ENCODE measurements at places on chromosomes 16 and 17.

DNA sequence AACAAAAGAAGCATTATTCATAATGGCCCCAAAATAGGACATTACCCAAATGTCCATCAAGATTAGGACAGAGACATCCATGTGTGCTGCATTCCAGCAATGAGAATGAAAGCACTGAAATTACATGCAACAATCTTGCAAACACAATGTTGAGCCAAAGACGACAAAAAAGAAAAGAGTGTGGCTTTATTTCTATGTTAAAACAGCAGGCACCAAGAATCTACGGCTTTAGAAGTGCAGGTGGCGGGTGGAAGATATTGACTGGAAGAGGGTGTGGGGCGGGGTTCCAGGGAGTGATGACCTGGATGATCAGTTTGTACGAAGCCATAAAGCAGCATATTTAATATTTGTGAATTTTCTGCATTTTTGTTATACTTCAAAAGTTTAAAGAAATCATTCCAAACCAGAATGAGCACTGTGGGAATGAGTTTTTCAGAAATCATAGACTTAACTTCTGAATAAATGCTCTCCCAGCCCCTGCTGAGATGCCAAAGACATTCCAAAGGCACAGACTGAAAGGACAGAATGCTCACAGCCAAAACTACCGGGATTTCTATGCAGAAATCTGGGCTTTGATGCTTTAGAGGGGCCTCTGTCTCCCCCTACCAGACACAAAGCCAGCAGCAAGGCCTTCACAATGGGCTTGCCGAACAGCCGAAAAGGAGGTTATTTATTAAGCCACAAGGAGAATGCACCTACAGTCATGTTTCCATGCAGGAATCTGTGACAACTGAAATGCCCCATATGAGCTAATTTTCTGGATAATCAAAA is 361.6 kb downstream of the GRIN2A start:
- DNase-seq, result no peak

GRCh38 chr16:58499092-58499511 is 841 bp upstream of the NDRG4 start:
- DNase-seq, result no peak

- DNase-seq, result no peak
Measured at GRCh38 chr16:24255456-24256371, at the start of gene CACNG3. CACNG3 (plus strand) TSS chr16:24256335; CDS start chr16:24256755, 420 bp downstream.

- DNase-seq, result no peak
Measured at GRCh38 chr17:2949469-2950044, 113.8 kb downstream of the OR1D5 start.

DNA sequence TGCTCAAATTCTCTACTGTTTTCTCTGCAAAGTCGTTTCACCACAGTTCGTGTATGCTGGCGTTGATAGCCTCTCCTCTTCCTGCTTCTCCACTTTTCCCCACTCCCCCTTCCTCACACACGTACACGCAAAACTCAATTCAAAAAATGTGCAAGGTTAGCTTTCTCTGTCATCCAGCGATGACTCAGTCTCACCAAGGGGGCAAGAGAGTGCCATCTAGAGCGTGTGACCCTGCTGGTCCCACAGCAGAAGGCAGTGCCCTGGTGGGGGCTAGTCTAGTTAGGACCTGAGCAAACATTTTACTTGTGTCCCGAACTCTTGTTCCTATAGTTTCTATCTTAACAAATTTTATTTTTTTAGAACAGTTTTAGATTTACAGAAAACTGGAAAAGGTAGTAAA is 121.2 kb upstream of the CHMP6 start:
- DNase-seq, result no peak

DNA sequence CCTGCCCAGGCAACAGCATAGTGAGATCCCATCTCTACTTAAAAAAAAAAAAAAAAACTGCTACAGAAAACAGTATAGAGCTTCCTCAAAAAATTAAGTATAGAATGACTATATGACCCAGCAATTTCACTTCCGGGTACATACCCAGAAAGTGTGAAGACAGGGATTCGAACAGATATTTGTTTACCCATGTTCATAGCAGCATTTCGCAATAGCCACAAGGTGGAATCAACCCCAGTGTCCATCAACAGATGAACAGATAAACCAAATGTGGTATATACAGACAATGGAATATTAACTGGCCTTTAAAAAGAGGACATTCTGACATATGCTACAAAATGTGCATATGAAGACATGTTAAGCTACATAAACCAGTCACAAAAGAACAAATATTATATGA is 95.5 kb downstream of the CHD9NB start:
- no peak for DNase-seq

DNA sequence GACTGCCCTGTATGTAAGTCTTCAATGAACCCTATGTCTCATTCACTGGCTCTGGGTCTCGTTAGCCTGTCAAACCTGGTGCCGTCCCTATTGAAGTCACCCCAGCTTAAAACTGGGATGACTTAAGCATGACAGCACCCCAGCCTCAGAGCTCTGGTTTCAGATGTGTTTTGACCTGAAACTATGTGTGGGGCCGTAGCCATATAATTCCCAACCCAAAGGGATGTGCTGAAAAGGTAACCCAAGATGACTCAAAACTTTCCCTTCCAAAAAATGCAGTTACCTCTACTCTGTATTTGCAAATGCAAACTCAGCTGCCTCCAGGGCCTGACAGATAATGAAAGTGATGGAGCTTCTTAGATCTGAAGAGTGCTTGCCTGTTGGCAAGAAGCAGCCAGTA is 478.3 kb upstream of the ERCC4 start:
- DNase-seq, result no peak

- no peak for DNase-seq
Measured at GRCh38 chr17:79019632-79020584, 4.1 kb upstream of the C1QTNF1 start.

DNA sequence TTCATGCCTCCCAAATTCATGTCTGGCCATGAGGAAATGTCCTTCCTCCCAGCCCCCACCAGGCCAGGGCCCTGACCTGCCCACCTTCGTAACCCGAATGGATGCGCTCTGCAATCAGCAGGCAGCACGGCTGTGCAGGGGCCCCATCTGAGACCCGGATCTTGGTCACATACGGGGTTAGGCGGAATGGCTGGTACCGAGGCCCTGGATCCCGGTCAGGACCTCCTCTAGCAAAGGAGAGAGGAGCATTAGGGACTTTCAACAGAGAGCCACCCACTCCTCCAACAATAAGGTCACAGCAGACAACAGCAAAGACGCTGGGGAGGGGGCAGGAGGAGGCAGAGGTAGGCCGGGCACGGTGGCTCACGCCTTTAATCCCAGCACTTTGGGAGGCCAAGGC is 3.6 kb downstream of the PER1 start:
- DNase-seq, result no peak

- no peak for DNase-seq
Measured at GRCh38 chr17:3693829-3694231, 2.1 kb downstream of the P2RX5 start.

DNA sequence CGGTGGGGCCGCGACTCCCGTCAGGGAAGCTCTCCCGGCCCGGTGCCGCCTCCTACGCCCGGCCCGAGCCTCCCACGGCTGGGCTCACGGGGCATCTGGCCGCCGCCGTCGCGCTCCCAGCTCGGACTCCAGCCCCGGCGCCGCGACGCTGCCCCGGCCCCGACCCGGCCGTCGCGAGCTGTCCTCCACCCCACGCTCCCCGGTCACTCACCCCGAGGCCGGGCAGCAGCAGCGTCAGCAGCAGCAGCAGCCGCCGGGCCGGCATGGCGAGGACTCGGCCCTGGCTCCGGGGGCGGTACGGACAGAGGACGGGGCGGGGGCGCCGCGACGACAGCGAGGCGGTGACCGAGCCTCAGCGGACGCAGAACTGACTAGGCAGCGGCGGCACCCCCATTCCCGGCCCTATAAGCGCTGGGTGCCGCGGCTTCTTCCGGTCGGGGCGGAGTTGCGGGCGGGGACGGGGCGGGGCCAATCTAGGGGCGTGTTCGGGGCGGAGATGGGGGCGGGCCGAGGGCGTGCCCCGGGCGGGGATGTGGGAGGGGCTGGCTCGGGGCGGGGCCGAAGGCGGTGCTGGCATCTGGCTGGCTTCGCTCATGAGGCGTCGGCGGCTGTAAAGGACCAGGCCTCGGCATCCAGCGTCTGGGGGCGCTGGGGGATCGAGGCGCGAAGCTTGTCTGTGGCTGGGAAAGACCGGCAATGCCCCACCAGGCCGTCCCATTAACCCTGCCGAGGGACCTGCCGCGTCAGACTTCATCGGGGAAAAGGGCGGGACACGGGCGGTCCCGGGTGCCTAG is at the start of gene ERN1:
ERN1 (minus strand) TSS at position 380 of the 794 bp plus-strand sequence; CDS start at position 265, 115 bp downstream.
- DNase-seq, result peak; percentile 55

GRCh38 chr17:7972131-7972785 is 30.2 kb upstream of the GUCY2D start:
- DNase-seq, result no peak

DNA sequence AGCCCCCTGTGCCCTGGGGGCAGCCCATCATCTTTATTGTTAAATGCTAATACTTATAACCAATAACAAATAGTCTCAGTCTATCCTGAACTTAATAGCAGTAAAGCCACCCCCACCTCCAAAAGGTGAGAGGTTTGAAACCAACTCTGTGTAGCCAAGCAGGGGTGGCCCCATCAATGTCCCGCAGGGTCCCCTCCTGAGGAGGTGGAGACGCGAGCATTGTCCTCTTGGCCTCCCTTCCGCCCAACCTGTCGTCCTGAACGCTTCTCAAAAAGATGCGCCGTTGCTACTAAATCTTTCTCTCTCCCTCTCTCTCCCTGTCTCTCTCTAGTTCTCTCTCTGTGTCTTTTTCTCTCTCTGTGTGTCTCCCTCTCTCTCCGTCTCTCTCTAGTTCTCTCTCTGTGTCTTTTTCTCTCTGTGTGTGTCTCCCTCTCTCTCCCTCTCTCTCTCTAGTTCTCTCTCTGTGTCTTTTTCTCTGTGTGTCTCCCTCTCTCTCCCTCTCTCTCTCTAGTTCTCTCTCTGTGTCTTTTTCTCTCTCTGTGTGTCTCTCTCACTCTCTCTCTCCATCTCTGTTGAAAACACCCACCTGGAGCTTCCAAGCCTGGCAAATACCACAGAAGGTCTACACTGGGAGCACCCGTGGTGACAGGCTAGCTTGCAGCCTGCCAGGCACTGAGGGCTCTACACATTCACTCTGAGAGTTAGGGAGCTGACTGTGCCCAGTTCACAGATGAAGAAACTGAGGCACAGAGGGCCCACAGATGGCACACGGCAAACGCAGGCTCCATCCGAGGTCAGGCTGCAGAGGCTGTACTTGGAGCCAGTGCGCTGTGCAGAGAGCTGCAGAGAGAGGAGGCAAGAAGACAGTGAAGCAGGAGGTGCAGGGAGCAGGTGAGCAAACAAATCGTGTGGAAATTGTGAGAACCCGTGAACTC is 185.9 kb downstream of the C16orf95 start:
- no peak for DNase-seq

GRCh38 chr17:17518014-17518413 is 21.8 kb upstream of the RASD1 start:
- DNase-seq, result no peak

DNA sequence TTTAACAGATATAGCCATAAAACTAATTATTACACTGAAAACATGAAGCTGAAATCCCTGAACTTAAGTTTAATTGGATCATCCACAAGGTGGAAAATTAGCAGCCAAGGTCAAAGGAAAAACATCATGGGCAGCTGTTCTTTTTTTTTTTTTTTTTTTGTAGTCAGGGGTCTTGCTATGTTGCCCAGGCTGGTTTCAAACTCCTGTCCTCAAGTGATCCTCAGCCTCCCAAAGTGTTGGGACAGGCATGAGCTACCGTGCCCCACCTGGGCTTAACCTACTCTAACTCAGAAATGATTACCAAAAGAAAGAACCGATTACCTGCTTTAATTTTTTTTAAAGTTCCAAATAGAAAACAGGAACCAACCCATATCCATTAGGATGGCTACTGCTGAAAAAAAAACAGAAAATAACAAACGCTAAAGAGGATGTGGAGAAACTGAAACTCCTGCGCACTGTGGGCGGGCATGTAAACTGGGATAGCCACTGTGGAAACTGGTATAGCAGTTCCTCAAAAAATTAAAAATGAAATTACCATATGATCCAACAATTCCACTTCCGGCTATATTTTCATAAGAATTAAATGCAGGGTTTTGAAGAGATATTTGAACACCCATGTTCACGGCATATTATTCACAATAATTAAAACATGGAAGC is 8.6 kb downstream of the CMC2 start:
- DNase-seq, result no peak

- DNase-seq, result no peak
Measured at GRCh38 chr16:28526201-28527099, 12.3 kb downstream of the NUPR1 start.

- no peak for DNase-seq
Measured at GRCh38 chr17:57953705-57954396, 1.4 kb downstream of the CUEDC1 start.

- no peak for DNase-seq
Measured at GRCh38 chr16:17776888-17777287, 306.1 kb upstream of the XYLT1 start.
